ENCODE measurements at places on chromosomes 2 and 18.

GRCh38 chr18:71443706-71444480 lies 1100.2 kb downstream of the CBLN2 start:
- no peak for DNase-seq

- peak; percentile 61 for DNase-seq
Measured at GRCh38 chr18:76376668-76377358, 118.2 kb downstream of the ZNF516 start.

DNA sequence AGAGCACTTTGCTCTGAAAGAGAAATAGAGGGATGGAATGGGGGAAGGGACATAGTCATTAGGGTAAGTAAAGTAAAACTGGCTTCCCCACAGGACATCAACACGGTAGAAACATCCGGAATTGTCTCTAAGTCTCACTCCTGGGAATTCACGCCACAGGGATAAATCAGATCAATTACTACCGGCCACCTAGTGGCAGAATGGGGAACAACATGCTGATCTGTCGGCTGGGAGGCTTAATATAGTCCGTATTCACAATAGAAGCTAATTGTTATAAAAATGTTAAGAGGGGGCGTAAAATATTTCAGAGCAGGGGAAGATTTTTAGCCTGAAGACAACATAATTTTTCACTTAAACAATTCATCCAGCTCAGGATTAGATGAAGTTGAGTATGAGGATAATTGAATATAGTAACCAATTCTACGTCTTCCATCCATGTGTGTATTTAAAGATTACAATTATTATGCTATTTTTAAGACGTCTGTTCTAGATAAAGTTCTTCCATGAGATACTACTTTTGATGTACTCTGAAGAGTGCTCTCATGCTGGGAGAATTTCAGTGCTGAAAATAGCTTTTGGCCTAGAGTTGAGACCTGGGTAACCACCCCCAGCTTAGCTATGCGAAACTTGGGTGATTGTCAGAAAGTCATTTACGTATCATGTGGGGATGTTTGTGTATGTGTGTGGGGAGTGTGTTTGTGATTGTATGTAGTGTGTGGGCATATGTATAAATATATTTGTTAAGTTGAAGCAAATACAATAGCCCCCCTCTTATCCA lies 65.7 kb downstream of the LRRTM1 start:
- no peak for DNase-seq

GRCh38 chr2:152280780-152281179 lies 54.2 kb upstream of the FMNL2 start:
- DNase-seq: no peak

DNA sequence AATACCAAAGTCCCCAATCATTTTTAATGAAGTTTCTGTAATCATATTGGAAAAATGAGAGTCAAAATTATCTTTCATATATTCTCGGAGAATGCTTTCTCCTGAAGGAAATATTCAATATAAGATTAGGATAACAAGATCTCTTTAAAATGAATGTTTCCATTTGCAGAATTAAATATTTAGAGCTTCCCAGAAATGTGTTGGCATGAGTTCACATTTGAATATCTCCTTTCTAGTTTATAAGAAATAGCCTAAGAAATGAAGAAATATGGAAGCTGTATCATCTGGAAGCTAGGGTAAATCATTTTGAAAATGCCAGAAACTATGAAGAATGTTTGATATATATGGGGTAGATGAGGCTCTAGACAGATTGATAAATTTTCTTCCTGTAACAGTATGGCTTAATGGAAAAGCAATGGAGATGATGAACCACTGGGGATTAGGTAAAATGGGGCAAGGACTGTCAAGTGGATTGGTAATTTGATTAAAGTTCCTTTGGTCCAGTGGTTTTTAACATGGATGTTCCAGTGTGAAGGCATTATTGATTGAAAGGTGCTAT lies 184.6 kb upstream of the ZNF804A start:
- DNase-seq: no peak

DNA sequence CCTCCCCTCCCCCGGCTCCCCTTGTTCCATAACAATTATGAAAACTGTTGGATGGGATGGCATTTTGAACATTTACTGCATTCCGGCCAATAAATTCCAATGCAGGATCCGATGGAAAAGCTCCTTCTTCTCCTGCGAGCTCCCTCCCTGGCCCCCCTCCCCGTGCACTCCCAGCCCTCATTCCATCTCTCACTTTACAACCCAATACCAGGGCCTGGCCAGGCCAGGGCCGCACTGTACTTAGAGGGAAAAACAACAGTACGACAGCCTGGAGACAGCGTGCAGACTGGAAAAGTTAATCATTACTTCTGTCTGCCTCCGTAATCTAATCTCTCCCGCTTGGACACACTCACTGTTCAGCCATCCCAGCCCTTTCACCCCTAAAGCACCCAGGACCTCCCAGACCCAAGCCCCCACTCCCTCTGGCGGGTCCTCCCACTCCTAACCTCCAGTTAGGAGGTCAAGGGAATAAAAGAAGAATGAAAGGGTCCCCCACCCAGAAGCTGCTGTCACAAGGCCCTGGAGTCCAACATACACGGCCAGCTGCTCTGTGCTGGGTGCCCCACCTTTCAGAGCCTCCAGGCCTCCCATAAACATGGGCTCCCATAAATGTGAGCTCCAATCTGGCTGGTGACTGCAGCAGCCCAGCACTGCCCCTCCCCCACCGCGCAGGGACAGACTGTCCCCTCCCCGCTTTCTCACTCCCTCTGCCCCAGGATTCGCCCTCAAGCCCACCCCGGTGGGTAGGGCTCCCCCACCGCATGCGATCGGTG lies 20.6 kb downstream of the SMAD7 start:
- no peak for DNase-seq

GRCh38 chr2:231571661-231572191 lies 20.9 kb upstream of the TEX44 start:
- DNase-seq: no peak

- no peak for DNase-seq
Measured at GRCh38 chr2:74858281-74858680, 24.4 kb downstream of the HK2 start.

- DNase-seq: no peak
Measured at GRCh38 chr2:133338224-133338623, 230.0 kb downstream of the NCKAP5 start.

GRCh38 chr2:28390746-28391563 lies 1.7 kb upstream of the FOSL2 start:
- DNase-seq: no peak

DNA sequence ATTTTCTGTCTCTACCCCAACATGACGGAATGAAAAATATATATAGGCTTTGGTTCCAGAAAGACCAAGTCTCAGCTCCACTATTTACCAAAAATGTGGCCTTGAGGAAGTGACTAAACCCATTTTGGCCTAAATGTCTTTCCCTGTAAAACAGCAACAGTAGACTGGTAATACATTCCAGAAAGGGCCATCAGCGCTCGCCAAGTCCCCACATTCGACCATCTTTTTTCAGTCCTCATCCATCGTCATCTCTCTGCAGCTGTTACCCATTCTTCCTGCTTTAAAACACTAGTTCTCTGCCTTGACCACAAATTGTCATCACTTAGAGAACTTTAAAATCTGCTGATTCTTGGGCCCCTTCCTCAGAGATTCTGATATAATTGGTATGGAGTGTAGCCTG lies 183.8 kb upstream of the CTAGE1 start:
- no peak for DNase-seq

GRCh38 chr2:113124984-113125855 lies 2.2 kb upstream of the IL1RN start:
- DNase-seq: no peak

- no peak for DNase-seq
Measured at GRCh38 chr2:148529745-148530144, 114.8 kb upstream of the EPC2 start.

- DNase-seq: no peak
Measured at GRCh38 chr2:173940208-173941020, 24.8 kb downstream of the SP3 start.

DNA sequence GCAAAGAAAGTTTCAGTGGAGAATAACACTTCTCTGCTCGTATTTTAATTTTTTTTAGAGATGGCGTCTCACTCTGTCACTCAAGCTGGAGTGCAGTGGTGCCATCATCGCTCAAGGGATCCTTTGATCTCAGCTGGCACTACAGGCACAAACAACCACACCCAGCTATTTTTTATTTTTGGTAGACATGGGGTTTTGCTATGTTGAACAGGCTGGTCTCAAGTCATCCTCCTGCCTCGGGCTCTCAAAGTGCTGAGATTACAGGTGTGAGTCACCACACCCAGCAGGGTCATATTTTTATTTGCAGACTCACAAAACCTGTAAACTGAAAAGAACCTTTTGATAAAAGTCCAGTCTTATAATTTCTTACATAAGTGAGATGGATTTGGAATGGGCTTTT lies 2.6 kb downstream of the TRAK2 start:
- peak; percentile 40 for DNase-seq

DNA sequence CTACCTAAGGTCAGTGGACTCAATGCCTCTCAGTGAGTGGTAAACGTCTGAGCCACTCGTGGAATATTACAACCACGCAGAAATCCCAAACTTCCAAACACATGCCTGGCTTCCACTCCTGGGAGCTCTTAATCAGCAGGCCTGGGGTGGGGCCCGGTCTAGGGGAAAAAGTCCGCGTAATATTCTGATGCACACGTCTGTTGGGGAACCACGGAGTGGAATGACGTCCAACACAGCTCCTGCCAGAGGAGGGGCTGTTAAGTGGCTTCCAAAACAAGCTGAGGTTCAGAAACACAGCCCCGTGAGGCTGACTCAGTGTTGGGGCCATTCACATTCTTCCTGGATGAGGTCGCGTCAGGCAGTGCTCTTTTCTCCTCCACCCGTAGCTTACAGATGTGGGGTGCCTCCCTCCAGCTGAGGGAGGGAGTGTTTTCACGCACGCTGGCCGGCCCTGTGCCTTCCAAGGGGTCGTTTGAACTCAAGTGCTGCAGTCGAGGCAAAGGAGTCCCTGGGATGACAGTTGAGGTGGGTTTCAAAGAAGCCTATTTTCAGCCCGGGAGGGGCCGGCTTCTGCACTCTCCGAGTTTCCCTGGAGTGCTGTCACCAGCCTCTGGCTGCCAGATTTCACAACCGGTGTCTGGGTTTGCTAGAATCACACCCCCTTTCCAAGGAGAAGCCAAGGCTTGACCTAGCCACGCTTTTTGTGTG lies 73.1 kb downstream of the ACKR3 start:
- no peak for DNase-seq

- DNase-seq: no peak
Measured at GRCh38 chr2:10307561-10308156, 5.0 kb downstream of the HPCAL1 start.

DNA sequence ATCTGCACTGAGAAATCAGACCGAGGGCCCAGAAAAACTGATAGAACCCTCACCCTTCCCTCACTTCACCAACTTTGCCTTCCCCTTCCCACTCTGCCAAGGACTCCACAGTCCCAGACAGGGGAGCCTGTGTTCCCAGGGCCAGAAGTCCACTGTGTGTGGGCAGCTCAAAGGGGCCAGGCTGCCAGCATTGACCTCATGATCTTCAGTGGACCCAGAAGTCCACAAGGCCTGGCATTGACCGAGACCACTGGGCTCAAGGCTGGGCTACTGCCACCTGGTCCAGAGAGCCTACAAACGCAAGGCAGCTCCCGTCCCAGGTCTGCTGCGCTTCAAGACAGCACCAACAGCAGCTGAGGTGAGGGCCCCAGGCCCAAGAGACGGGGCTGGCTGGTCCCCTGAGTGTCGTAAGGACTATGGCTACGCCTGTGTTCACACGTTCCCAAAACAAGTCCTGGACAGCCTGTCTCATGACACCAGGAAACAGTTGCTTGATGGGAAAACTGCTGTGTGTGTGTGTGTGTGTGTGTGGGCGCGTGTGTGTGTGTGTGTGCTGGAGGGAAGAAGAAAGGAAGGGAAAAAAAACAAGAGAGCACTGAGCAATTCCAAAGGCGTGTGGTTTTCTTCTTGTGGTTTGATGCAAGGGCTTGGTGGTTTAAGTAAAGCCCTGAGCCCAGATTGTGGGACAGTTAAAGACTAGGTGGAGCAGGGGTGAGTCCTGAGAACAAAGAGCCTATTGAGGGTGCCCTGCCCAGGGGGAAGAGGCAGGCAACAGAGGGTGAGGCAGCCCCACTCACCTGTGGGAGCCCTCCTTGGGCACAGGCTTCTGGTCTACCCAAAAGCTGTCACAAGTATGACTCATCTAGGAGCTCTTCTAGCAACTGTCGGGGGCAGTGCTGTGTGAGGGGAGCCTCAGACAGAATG lies 46.6 kb upstream of the ZBTB7C start:
- peak; percentile 50 for DNase-seq

- DNase-seq: no peak
Measured at GRCh38 chr2:24814516-24814915, 21.3 kb downstream of the CENPO start.

DNA sequence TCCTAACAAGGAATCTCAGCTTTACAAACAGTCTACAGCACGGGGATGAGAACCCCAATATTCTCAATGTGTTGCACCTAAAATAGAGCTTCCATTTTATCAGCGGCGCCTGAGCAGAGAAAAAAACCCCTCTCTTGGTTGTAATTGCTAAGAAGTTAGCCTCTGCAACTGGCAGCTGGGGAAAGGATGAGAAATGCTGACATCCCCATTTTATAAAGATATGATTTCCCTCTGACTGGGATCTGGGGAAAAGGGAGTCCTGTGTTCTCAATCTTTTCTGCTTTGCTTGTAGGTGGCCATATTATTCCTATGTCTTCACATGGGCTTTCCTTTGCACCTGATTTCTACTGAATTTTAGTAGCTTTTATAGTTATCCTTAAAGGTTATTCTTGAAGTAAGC lies 981.4 kb upstream of the DDX18 start:
- DNase-seq: no peak

GRCh38 chr2:187769437-187769836 lies 215.2 kb upstream of the TFPI start:
- DNase-seq: no peak

- DNase-seq: no peak
Measured at GRCh38 chr2:145752091-145752806, 1232.3 kb upstream of the ZEB2 start.

GRCh38 chr18:80229363-80229762 lies 18.0 kb downstream of the PARD6G start:
- DNase-seq: no peak

DNA sequence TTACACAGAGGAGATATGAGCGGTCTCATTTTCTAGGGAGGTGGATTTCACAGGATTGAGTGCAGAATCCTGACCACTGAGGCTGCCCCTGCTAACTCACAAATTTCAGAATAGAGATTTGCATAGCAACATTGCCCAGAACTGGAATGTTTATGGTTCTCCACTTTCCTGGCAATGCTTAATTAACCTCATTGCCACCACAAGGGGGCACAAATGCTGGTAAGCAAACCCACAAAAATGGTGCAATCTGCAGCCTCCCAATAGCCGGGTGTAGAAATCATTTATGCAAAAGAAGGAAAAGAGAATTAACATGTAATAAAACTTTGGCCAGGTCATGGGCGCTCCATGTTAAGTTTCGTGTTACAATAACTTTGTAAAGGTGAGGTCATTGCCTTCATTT lies 112.4 kb downstream of the CYRIA start:
- DNase-seq: no peak

All from stimulated activated CD4-positive, alpha-beta T cell treated with anti-CD3 and anti-CD28 coated beads, Interleukin-4, amount 100 ng/mL, for 4 hours (primary cell).